ENCODE measurements at places on chromosomes 3 and 15.
A peak's percentile ranks its signal among the peaks of the same experiment; 100 is the strongest.

GRCh38 chr15:75114796-75115195 is 86.9 kb upstream of the C15orf39 start:
- no peak for DNase-seq

DNA sequence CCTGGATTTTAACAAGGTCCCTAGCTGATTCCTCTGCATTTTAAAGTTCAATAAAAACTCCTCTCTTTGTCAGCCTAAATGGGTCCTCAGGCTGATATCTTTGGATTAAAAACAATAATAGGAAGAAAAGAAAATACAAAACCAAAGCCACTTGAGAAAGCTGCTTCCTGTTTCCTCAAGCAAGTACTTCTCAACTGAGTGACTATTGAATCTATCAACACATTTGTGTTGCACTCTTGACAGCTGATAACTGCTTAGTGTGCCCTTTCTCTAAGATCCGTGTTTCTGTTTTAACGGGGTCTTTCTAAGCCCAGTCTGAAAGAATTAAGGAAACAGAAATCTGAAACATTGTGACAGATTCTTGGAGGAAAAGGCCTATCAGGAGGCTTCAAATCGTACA is 410.7 kb downstream of the GRM7 start:
- no peak for DNase-seq

DNA sequence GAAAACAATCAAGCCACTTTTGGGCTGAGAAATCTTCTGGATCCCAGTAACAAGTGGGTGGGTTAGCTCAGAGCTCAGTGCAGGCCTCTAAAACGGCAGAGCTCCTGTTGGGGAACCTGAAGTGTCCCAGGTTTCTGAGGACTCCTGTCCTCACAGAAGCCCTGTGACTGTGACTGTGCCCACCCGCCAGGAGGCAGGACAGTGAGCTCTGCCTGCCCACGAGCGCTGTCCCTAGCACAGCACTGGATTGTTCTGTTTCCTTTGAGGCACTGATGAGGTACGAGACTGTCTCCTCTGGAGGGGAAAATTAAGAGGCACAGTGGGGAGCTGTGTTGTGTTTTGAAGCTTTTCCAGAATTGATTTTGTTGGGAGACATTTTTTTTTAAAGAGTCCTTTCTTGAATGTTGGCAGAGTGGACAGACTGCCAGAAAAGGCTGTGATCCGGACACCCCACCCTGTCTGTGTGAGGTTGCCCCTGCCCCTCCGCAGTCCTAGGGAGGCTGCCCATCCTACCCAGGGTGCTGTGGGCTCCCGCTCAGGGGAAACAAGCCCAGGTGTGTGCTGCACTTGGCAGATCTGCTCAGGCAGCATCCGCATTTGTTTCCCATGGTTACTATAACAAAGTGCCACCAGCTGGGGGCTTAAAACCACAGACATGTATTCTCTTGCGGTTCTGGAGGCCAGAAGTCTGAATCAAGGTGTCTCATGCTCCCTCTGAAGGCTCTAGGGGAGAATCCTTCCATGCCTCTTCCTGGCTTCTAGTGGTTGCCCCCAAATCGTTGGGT is 66.6 kb upstream of the LARS2 start:
- DNase-seq, result no peak

DNA sequence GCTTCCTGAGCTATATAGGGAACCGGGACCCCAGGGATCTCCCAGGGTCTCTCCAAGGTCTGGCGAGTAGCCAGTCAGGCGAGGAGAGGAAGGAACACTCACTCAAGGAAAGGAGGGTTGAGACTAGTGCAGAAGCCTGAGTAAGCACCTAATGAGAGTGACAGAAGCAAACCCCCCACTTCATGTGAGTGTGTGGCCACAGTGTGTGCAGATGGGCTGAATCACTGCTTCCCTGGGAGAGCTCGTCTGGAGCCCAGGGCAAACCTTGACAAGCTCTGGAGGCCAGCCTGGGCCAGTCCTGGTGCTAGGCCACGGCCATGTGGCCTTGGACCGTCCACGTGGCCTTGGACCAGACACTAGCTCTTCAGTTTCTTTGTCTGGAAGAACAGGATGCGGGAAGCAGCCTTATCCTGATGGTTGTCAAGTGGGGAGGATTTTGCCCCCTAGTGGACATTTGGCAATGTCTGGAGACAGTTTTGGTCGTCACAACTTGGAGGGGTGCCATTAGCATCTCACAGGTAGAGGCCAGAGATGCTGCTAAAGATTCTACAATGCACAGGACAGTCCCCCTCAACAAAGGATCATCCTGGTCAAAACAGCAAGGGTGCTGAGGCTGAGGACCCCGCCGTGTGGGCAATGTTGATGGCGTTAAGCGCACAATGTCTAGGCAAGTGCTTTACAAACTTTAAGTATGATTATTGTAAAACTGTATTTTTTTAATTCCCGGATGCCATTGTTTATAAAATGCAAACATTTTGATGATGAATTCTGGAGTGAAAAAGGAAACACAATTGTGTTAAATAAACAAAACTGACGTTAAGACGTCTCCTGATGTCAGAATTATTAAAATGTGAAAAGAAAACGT is 34.8 kb upstream of the CTSH start:
- DNase-seq, result peak; percentile 63

GRCh38 chr3:83065851-83066460 is 1304.5 kb upstream of the GBE1 start:
- DNase-seq, result no peak

All from MG63 (cell line).